ENCODE measurements at places on chromosomes 2 and 18.
A peak's percentile ranks its signal among the peaks of the same experiment; 100 is the strongest.

DNA sequence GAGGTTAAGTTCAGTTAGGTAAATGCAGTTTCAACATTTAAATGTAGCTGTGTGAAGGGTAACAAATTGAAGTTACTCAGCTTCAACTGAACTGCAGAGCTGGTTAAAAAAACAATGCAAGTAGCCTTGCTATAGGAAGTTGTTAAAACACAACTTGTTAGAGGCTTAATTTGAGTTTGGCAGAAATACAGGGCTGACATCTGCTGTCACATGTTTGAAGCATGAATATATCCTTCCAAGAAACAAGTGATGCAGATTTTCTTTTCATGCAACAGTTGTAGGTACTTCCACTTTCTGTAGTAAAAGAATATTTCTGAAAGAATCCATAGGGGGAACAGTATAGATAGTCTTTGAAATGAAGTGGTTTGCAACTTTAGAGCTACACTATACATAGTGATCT, 208.7 kb upstream of the RASGRP3 start:
- no peak for DNase-seq

GRCh38 chr2:74959106-74959751, 786 bp downstream of the POLE4 start:
- DNase-seq: no peak

DNA sequence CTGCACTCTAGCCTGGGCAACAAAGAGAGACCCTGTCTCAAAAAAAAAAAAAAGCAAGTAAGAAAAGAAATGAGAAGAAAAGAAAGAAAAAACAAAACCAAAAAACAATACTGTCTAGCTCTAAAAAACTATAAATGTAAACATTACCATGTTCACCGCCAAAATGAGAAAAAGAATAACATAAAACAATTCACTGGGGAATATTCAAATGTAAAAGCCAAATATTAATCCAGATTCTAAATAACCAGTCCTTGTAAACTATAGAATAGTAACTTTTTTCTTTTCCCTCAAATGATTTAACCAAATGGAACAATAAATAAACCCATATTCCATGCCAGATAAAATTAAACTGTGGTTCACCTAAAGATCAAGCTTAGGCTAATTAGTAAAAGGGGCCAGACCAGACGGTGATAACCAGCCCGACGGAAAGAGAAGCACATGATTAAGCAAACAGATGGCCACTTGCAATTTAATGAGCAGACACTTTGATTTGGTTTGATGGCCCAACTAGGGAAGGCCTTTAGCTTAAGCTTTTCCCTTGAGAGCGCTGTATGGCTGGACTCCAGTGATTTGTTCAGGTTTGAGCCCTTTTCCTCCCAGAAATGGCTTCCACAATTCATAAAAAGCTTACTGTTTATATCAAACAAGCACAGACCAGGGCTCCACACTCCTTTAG, 39.4 kb upstream of the ZNF397 start:
- peak; percentile 96 for DNase-seq

- no peak for DNase-seq
These were observed 5.7 kb upstream of the HS1BP3 start for GRCh38 chr2:20656561-20656960.

- peak; percentile 41 for DNase-seq
These were observed 869 bp downstream of the USP40 start for GRCh38 chr2:233565685-233566140.

DNA sequence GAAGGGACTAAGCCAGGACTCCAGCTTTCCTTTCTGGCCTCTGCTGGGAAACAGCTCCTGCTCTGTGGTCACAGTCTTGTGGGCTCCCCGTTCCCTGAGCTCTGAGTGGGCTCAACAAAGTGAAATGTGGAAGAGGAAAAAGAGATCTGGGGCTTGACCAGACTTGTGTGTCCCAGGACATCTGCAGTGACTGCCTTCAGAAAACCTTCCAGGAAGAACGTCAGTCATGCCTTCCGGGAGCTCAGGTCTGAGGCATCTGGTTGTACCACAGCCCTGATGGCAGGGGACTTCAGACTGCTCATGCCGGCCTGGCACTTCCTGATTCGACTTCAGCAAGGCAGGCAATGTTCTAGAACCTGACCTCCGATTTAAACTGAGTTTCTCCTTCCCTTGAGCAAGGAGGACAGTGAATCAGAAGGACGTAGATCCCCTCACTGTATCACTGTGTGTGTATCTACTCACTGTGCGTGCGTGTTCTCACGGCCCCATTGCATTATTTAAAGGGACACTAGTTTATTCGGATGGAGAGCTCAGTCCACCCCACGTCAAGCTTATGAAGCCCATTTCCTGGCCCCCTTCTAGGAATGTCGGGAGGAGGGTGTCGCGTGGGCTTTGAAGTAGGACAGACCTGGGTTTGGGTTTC, 548 bp upstream of the FBLN7 start:
- no peak for DNase-seq

DNA sequence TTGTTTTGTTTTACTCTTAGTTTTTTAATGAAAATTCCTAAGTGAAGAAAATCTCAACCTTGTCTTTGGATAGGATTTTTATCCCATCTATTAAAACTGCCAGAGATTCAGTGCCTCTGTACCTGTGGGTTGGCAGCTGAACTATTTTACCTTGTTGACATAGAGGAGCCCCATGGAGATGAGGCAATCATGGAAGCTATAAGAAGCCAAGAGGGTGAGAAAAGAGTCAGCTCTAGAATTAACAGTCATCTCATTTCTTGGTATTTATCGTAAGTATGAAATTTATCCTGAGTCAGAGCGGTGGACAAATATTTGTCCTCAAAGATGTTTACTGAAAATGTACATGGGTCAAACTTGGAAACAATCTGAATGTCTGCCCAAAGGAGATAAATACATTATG, 35.8 kb upstream of the PGAP1 start:
- no peak for DNase-seq

DNA sequence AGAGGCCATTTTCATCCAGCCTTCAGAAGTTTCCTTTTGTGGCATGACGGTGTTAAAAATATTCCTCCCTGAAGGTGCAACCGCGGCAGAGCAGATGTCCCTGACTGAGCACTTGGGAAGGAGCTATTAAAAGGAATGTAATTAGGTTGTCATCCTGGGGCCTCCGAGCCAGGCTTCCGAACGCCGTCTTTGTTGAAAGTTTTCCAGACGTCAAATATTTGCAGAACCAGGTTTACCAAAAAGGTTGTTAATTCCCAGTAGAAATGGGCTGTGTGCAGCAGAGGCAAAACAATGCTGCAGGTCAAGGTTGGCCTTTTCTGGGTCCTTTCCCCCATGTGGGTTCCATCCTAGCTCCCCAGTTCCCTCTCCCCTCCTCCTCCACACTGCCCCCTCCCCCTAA, 110.0 kb upstream of the STPG4 start:
- no peak for DNase-seq

GRCh38 chr2:94872676-94873361, 1.6 kb downstream of the TEKT4 start:
- DNase-seq: no peak

- DNase-seq: no peak
These were observed 88.8 kb downstream of the STK39 start for GRCh38 chr2:168158586-168158985.

DNA sequence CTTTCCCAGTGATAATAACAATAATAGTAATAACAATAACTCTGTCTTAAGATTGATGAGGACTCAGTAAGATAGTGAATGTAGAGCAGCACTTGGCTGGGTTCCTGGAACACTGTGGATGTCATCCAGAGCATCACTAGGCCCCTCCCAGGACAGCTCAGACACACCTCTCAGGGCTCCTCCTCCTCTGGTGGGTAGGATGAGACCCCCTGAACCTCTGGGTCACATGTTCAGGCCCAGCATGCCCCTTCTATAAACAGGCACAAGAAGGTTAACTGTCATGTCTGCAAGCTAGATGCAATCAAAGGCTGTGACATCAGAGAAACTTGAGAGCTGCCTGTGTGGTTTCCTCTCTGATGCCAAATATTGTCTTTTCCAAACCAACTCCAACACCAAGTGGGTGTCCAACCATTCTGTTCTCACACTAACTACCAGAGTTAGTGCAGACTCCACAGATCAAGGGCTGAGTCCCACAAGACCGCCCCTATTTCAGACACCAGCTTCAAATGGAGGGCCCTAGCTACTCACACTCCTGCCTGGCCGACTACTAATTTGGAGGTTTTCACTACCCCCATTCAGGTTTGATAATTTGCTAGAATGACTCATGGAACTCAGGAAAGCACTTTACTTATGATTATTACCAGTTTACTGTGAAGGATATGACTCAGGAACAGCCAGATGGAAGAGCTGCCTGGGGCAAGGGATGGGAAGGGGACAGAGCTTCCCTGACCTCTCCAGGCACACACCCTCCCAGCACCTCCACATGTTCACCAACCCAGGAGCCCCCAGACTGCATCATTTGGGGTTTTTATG, 46.4 kb upstream of the BZW1 start:
- DNase-seq: no peak

DNA sequence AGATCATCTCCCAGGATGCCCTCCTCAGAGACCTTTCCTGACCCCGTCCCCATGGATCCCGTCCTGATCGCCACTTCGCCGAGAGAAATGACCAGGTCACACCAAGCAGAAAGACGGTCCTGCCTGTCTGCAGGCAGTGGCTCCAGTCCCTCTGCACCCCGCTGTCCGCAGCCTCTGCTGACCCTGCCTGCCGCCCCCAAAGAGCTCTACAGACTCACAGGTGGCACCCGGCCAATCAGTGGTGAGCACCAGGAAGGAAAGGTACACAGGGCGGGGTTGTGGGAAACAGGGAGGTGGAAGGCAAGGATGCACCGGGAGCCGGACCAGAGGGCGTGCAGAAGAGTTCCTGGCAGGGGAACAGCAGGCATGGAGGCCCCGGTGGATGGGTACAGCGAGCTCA, 94.8 kb downstream of the NDUFA10 start:
- no peak for DNase-seq

- no peak for DNase-seq
These were observed 77.0 kb upstream of the TMEM200C start for GRCh38 chr18:5972298-5972697.

GRCh38 chr2:203037026-203037425, 22.4 kb downstream of the NBEAL1 start:
- DNase-seq: no peak

- no peak for DNase-seq
These were observed 55.9 kb downstream of the CABLES1 start for GRCh38 chr18:23191232-23191631.

GRCh38 chr2:102229141-102229769, 42.4 kb downstream of the IL1RL2 start:
- no peak for DNase-seq

DNA sequence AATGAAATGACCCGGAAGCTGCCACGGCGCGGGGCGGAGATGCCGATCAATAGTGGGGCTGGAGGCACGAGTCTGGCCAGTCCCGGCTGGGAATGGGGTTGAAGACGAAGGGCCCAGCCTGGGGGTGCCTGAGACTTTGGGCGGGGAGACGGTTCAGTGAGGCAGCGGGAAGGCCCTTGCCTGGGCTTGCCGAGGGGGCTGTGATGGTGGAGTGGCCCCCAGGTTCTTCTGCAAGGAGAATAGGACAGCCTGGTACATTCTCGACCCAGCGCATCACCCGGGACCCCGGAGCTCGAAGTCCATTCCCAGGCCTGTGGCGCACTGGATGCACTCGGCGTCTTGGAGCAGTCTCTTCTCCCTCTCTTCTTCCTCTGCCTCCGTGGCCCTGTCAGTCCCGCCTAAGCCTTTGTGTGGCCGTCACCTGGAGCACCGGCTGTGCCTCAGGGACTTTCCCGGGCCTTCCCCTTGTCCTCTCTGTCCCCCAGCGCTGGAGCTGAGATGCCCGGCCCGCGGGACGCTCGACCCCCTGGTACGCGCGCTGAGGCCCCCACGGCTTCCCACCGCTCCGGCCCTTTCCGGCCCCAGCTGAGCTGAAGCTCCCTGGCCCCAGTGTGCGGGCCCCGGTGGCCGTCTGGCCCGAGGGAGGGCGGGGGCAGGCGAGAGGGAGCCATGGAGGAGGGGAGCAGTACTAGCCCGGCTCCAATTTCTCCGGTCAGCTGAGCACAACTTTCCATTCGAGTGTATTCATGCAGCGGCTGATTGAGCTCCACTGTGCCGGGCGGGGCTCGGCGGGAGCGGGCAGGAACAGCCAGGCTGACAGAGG, 8.0 kb downstream of the SIX3 start:
- DNase-seq: no peak

DNA sequence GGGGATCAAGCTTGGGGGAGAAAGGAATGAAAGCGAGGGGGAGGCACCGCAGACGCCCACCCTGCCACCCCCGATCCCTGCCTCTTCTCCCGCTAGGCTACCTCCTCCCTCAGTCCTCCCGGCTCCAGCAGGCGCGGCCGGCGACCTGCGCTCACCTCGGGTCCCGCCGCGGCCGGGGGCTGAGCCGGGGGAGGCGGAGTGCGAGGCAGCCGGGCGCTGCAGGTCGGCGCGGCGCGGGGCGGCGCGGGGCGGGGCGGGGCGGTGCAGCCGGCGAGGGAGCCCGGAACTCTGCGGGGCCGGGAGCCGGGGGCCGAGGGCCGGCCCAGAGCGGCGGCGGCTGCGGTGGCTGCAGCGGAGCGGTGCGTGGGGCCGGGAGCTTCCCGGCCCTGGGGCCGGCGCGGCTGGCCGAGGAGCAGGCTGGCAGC, 477 bp downstream of the ACVR1 start:
- DNase-seq: no peak

DNA sequence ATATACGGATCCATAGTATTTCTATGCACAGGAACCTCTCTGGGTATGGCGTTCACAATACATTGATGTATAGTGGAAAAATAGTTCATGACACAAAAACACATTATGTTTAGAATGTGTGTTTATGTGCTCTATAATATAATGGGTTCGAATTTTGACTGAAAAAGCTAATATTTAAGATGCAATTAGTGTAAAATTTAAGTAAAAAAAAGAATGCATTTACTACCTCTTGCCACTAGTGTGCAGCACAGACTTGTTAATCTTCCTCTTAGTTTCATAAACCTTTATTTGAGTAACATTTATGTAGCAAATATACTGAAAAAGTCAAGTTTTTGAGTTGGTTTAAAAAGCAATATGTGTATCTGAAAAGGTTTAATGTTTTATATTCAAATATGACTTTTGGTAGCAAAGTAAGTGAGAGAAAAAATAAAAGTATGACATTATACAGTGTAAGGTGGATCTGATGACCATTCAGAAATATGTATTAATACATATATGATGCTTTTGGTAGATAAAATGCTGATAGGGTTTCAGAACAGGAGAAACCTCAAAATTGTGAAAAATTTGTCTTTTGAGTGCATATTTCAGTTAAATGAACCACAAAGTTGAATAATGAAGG, 49.4 kb downstream of the CCDC102B start:
- peak; percentile 2 for DNase-seq

GRCh38 chr2:223735659-223736244, 101.6 kb downstream of the AP1S3 start:
- DNase-seq: no peak

GRCh38 chr2:169963786-169964185, 136.5 kb downstream of the UBR3 start:
- no peak for DNase-seq

DNA sequence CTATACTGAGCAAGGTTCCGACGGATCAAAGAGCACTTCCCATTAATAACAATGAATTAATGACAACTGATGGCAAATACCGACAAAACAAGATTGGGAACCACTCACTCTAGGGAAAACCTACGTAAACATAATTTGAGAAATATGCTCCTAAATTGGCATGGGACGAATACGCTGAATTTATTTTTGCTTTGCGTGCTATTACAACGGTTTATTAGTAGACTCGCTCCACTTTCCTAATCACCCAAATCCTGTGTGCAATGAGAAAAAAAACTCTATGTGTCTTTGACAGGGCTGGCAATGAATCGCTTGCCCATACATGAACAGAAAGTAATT, 536 bp upstream of the SLC25A12 start:
- DNase-seq: no peak

All from DMS 273 treated with DMSO at 0.1 percent for 48 hours (cell line).